ENCODE measurements at places on chromosomes 12 and 14. TPM values are rescaled to one million over a fixed set of nuclear protein-coding genes. Genes with fewer than 3 reads are reported as not detected.

The RNF212B gene
- total RNA-seq: not detected

The C1QL4 gene
- total RNA-seq: not detected

DNA sequence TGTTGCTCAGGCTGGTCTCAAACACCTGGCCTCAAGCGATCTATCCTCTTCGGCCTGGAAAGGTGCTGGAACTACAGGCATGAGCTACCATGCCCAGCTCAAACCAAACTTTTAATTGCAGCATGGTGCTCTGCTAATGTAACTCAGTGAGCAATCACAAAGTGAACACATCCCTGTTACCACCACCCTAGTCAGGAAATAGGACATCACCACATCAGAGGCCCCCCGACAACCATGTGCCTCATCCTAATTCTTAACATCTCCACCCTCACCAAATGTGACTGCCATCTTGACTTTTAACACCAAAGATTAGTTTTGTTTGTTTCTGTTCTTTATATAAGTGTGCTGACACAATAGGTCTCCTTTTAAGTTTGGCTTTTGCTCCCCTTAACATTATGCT is 22.8 kb upstream of the SDR39U1 start:
- no peak for DNase-seq
- H3K36me3 ChIP-seq: no peaks in the 10 kb centered on the region

The EMP1 gene
- total RNA-seq: 1,389 TPM

The KERA gene
- total RNA-seq: not detected

DNA sequence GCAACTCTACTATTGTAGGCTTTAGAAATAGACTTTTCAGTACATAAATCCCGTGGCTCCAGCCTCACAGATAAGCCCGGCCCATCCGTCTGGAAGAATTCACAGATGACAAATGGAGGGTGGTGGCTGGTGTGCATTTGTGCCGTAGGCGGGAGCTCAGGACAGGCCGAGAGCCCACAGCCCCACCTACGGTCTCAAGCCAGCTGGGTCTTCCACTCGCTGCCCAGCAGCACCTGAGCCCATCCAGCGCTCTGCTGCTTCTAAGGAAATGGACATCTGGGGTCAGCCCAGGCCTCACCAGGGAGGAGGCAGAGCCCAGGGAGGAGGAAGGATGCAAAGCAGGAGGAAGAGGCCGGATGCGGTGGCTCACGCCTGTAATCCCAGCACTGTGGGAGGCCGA is 72.8 kb downstream of the KIF26A start:
- H3K36me3 ChIP-seq: no peaks in the 10 kb centered on the region
- DNase-seq: no peak
- no peak overlapping the region for H3K27ac ChIP-seq
- no peaks in the 10 kb centered on the region for H3K27me3 ChIP-seq
- no peaks in the 10 kb centered on the region for H3K4me1 ChIP-seq
- no peak overlapping the region for H3K4me3 ChIP-seq

GRCh38 chr14:99315197-99315596 is 43.2 kb upstream of the BCL11B start:
- H3K4me1 ChIP-seq: no peaks in the 10 kb centered on the region
- DNase-seq: no peak
- no peak overlapping the region for H3K4me3 ChIP-seq
- no peak overlapping the region for H3K27ac ChIP-seq
- no peaks in the 10 kb centered on the region for H3K27me3 ChIP-seq
- no peaks in the 10 kb centered on the region for H3K36me3 ChIP-seq

- H3K4me3 ChIP-seq: no peak overlapping the region
- H3K27me3 ChIP-seq: no peaks in the 10 kb centered on the region
- no peak for DNase-seq
- no peaks in the 10 kb centered on the region for H3K36me3 ChIP-seq
- H3K27ac ChIP-seq: no peak overlapping the region
- H3K4me1 ChIP-seq: peaks cover 9% of the 10 kb centered on the region
Measured at GRCh38 chr14:102154821-102155549, 15.3 kb downstream of the WDR20 start.

GRCh38 chr12:21183721-21184275 is 52.8 kb downstream of the SLCO1B1 start:
- H3K4me3 ChIP-seq: no peak overlapping the region
- no peaks in the 10 kb centered on the region for H3K36me3 ChIP-seq
- no peaks in the 10 kb centered on the region for H3K4me1 ChIP-seq
- no peaks in the 10 kb centered on the region for H3K27me3 ChIP-seq
- no peak for DNase-seq

DNA sequence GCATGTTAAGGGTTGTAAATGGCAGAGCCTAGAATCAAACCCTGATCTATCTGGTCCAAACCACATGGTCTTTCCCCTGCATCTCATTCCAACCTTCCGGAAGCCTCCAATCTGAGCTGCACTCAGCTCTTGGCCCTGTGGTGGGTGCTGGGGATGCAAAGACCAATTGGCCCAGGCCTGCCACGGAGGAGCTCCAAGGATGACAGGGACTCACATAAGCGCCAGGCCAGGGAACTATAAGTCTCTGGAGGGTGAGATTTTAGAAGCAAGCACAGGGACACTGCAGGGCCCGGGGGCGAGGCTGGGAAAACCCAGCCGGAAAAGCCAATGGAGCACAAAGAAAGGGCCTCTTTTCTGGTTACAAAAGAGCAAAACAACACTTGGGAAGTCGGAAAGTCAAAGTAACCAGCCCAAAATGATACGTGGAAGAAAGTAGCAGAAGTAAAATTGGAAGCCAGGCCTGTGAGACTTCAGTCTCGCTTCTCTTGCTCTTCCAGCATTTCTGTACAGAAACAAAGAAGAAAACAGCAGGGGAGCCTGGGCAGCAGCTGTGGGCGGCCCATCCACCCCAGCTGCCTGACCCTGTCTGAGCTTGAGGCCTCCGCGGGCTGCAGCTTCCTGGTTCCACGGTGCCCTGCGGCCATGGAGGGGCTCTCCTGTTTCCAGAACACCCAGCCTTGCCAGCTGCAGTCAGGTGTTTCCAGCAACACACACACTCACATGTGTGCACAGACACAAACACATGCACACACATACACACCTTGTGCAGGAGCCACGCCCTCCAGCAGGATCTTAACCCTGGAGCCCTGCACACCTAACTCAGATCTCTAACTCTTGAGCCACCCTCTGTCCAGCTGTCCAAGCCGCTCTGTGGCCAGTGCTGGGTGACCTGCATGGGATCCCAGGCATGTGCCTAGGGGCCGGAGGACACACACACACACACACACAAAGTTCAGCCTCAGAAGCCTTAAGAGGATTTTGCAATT is 178.2 kb downstream of the BCL11B start:
- H3K27me3 ChIP-seq: no peaks in the 10 kb centered on the region
- no peaks in the 10 kb centered on the region for H3K36me3 ChIP-seq
- H3K4me3 ChIP-seq: no peak overlapping the region
- no peak overlapping the region for H3K27ac ChIP-seq
- DNase-seq: no peak

DNA sequence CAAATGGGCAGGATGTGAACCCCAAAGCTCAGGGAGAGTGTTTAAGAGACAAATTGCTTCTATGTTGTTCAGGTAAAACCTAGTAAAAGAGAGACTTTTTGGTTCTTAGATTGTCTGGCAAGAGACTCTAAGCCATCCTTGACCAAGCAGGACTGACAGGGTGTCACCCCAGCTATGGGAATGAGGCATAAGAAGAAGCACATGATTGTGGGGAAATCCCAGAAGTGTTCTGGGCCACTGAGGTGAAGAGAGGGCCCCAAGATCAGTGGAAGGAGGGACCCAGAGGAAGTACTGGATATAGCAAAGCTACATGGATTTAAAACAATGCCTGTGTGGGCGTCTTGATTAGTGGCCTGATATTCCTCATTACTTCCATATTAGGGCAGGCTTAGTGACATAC is 99.0 kb downstream of the SAMD4A start:
- H3K27ac ChIP-seq: no peak overlapping the region
- no peaks in the 10 kb centered on the region for H3K27me3 ChIP-seq
- H3K36me3 ChIP-seq: no peaks in the 10 kb centered on the region
- H3K4me3 ChIP-seq: no peak overlapping the region
- DNase-seq: no peak
